Activated CD4-positive, alpha-beta T cell treated with anti-CD3 and anti-CD28 coated beads for 4 hours (primary cell): ENCODE measurements at places on chromosomes 12 and 14.
A peak's percentile ranks its signal among the peaks of the same experiment; 100 is the strongest.

DNA sequence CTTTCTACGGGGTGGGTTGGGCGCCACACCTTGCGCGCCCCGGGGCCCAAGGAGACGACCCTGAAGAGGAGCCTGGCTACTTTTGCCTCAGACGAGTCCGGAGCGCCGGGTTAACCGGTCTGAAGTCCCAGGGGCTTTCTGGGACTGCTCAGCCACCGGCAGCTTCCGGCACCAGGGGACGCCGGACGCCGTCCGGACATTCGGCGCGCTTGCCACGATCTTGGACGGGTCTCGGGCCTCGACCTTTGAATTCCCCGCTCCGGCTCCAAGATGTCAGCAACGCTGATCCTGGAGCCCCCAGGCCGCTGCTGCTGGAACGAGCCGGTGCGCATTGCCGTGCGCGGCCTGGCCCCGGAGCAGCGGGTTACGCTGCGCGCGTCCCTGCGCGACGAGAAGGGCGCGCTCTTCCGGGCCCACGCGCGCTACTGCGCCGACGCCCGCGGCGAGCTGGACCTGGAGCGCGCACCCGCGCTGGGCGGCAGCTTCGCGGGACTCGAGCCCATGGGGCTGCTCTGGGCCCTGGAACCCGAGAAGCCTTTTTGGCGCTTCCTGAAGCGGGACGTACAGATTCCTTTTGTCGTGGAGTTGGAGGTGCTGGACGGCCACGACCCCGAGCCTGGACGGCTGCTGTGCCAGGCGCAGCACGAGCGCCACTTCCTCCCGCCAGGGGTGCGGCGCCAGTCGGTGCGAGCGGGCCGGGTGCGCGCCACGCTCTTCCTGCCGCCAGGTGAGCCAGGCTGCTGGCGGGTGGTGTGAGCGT lies at the start of gene ACOT4:
TSS of gene ACOT4 (plus strand) at position 184 of the 760 bp plus-strand sequence. CDS start at position 271, 87 bp downstream.
- DNase-seq = peak; percentile 46

DNA sequence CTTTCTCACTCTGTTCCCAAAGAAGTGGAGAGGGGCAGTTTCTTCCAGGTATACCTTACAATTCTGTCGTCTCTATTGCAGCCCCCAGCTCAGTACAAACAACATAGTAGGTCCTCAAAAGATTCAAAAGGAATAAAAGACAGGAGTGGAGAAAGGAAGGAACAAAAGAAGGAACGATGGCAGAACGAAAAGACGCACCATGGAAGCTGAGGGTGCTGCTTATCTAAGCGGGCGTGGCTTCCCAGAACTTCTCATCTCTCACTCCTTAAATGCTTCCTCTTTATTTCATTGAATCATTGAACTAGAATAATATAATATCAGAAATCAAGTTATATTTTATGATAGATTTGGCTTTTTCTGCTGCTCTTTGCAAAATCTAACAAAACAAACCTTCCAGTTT lies 13.7 kb upstream of the LTA4H start:
- DNase-seq = no peak

DNA sequence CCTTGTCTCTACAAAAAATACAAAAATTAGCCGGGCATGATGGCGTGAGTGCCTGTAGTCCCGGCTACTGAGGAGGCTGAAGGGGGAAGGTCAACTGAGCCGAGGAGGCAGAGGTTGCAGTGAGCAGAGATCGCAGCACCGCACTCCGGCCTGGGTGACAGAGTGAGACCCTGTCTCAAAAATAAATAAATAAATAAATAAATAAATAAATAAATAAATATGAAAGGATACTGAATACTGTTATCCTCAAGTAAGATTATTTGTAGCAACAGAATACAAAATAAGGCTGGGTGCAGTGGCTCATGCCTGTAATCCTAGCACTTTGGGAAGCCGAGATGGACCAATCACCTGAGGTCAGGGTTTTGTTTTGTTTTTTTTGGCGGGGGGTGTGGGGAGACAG lies 1.9 kb downstream of the RNF41 start:
- no peak for DNase-seq

- no peak for DNase-seq
Measured at GRCh38 chr12:92503971-92504593, 198.7 kb upstream of the PLEKHG7 start.
